ENCODE measurements at places on chromosomes 3 and 15. TPM values are rescaled to one million over a fixed set of nuclear protein-coding genes. Genes with fewer than 3 reads are reported as not detected.

NAA80 gene
- 8.5 TPM for total RNA-seq

CAND2 gene
- 1.4 TPM for total RNA-seq

RAB5A gene
- total RNA-seq: 59.7 TPM

COL6A5 gene
- not detected for total RNA-seq

EIF4A2 gene
- 292 TPM for total RNA-seq

ERICH6 gene
- not detected for total RNA-seq

PDE8A gene
- total RNA-seq: 31.5 TPM

GJD2 gene
- total RNA-seq: not detected

SPATA12 gene
- total RNA-seq: 0.48 TPM

CATSPER2 gene
- 5.0 TPM for total RNA-seq

CA12 gene
- total RNA-seq: 4.3 TPM

SLC27A2 gene
- total RNA-seq: 7.8 TPM

POPDC2 gene
- total RNA-seq: 1.0 TPM

Measured in kidney epithelial cell (primary cell).